ENCODE measurements at places on chromosomes 1 and 21.

GRCh38 chr1:235079443-235080296, 49.0 kb downstream of the TOMM20 start:
- H3K27me3 ChIP-seq, result no peaks in the 10 kb centered on the region
- no peak overlapping the region for H3K27ac ChIP-seq
- peaks cover 19% of the 10 kb centered on the region for H3K4me1 ChIP-seq

DNA sequence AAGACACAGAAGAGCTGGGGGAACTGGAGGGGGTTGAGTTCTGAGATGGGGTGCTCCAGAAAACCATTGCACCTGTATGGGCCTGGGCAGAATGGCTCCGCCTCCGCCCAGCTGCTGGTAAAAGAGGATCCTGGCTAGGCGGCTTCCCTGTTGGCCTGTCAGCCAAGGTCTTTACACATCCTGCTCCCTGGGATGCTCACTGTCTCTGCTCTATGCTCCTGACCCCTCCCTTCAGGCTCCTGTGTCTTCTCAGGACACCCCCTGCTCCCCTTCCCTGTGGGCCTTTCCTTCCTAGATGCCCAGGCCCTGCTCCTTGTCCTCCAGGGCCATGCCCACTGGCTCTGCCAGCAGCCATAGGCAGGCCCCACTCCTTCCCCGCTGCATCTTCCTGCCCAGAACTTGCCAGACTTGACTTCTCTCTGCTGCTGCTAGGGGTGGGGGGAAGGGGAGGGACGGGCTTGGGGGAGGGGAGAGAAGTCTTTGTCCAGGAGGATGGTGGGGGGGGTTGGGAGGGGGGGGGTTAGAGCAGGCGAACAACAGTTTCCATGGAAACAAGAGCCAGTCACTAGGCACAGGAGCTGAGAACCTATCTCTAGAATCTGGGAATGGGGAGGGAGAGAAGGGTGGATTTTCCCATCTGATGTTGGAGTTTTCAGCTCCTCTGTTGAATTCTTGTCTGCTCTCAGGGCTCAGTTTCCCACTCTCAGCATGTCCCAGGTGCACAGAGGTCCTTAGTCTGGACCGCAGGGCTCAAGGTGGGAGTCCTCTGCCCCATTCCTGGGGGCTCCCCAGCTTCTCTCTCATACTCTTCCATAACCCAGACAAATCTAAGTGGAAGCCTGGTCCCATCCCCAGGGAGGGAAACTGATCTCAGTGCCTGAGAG, 10.6 kb downstream of the CELSR2 start:
- H3K27me3 ChIP-seq, result no peaks in the 10 kb centered on the region
- no peak for DNase-seq
- no peak overlapping the region for H3K4me3 ChIP-seq
- H3K36me3 ChIP-seq, result no peaks in the 10 kb centered on the region
- no peak overlapping the region for H3K27ac ChIP-seq

DNA sequence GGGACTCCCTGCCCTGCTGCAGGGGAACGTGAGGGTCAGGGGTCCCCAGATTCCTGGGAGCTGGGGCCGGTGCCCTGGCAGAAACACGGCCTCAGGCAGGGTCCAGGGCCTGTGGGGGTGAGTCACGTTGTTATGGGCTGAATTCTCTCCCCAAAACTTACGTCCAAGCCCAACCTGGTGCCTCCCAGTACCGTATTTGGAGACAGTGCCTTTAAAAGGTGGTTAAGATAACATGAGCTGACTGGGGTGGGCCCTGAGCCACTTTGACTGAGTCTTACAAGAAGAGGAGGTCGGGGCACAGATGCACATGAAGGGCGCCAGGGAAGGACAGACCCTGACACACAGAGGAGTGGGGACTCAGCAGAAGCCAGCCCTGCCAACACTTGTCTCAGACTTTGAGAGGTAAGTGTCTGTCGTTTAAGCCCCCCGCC, 99.9 kb downstream of the WDR4 start:
- H3K36me3 ChIP-seq, result no peaks in the 10 kb centered on the region
- no peak for DNase-seq
- peaks cover 17% of the 10 kb centered on the region for H3K4me1 ChIP-seq
- no peaks in the 10 kb centered on the region for H3K27me3 ChIP-seq
- no peak overlapping the region for H3K27ac ChIP-seq

GRCh38 chr1:159510229-159510541, 25.6 kb downstream of the OR10J5 start:
- no peaks in the 10 kb centered on the region for H3K36me3 ChIP-seq
- DNase-seq, result no peak
- H3K4me3 ChIP-seq, result no peak overlapping the region
- no peaks in the 10 kb centered on the region for H3K4me1 ChIP-seq
- no peak overlapping the region for H3K27ac ChIP-seq

DNA sequence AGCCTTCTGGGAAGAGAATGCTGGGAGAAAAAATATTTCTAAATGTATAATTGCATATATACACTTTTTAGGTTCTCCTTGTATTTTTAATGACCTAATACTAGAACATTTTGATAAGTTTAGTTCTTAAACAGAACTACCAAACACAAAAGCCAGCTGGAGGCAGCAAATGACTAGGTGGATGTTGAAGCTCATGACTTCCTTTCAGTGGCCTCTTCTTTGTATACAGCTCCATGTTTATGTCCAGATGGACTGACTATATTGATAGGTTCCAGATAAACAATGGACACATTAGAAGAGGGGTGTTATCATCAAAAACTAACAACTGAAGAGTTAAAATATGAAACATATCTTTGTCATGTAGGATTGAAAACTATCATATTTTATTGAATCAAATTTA, 52.5 kb downstream of the LRRC8D start:
- H3K36me3 ChIP-seq, result peaks cover 6% of the 10 kb centered on the region
- H3K4me3 ChIP-seq, result no peak overlapping the region
- no peak for DNase-seq

DNA sequence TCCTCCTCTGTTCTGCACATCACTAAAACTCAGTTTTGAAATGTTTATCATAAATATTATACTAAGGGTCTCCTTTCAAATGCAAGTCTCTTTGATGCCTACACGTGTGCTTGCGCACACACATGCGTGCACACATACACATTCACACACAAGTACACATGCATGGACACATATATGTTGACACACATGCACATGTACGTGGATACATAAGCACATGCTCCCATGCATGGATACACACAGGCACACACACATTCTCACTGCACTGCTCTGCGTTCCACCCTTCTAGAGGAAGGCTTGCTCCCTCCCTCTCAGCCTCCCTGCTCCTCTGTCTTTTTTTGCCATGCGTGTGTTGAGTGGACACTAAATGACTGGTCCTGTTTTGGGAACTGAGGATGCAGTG, 162.7 kb downstream of the PCP4 start:
- H3K27me3 ChIP-seq, result no peaks in the 10 kb centered on the region
- H3K4me3 ChIP-seq, result no peak overlapping the region
- H3K27ac ChIP-seq, result no peak overlapping the region
- H3K36me3 ChIP-seq, result no peaks in the 10 kb centered on the region
- no peak for DNase-seq
- H3K4me1 ChIP-seq, result no peaks in the 10 kb centered on the region

- H3K27ac ChIP-seq, result no peak overlapping the region
- H3K4me1 ChIP-seq, result no peaks in the 10 kb centered on the region
- no peaks in the 10 kb centered on the region for H3K27me3 ChIP-seq
- no peak for DNase-seq
- H3K36me3 ChIP-seq, result no peaks in the 10 kb centered on the region
Measured at GRCh38 chr1:107116306-107116790, 24.5 kb upstream of the NTNG1 start.

DNA sequence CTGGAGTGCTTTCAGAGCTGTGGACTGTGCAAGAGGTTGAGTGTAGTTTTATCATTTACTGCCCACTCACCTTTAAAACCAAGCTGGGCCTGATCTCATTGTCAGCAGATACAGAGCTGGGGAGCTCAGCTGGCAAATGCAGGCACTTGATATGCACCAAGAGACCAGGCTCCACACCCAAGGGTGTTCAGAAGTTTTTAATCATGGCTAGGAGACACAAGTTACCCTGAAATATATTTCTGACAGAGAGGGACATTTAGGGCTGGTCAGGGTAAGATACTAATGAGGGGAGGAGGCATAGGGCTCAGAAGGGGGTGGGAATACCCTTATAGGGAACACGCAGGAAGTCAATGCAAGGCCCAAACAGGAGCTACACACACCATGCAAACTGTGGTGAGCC, 153.7 kb downstream of the ELAVL4 start:
- DNase-seq, result no peak
- no peaks in the 10 kb centered on the region for H3K27me3 ChIP-seq
- no peaks in the 10 kb centered on the region for H3K4me1 ChIP-seq

DNA sequence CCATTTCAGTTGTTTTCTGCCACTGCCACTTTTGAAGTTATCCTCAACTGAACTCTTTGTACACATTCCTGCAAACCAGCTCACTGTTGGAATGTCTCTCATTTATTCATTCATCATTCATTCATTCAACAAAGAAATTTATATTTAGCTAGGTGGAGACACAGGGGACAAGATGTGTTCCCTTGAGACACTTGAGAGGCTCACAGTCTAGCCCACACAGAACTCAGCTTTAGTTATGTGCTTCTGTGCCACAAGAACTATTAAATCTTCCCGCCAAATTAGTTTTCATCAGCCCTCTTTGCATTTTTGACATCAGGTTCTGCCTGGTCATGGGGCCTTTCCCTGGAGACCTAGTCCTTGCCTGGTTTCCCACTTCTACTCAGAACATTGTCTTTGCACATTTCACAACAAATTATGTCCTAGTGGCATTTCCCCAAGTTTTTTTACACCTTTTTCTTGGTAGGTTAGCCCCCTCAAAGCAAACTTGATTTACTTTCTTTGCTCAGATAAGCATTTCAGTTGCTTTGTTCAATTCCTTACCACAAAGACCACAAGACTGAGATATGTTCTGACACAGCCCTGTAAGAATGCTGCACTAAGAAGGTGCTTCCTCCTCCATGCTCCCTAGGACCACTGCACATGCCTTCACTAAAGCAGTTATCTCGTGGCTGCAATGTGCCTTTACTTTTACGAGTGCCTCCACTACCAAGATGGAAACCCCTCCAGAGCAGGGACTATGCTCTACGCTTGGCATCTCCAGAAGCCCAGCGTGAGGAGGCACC, 31.0 kb downstream of the ILDR2 start:
- H3K4me3 ChIP-seq, result no peak overlapping the region
- no peaks in the 10 kb centered on the region for H3K36me3 ChIP-seq
- H3K4me1 ChIP-seq, result no peaks in the 10 kb centered on the region
- H3K27me3 ChIP-seq, result peaks cover 3% of the 10 kb centered on the region
- DNase-seq, result no peak

GRCh38 chr1:248691567-248692155, 10.9 kb downstream of the OR14I1 start:
- H3K36me3 ChIP-seq, result no peaks in the 10 kb centered on the region
- H3K27me3 ChIP-seq, result no peaks in the 10 kb centered on the region
- no peaks in the 10 kb centered on the region for H3K4me1 ChIP-seq
- no peak overlapping the region for H3K27ac ChIP-seq
- no peak overlapping the region for H3K4me3 ChIP-seq

GRCh38 chr1:206783506-206783905, 11.2 kb upstream of the IL10 start:
- H3K27me3 ChIP-seq, result no peaks in the 10 kb centered on the region
- no peak for DNase-seq
- no peak overlapping the region for H3K27ac ChIP-seq
- H3K36me3 ChIP-seq, result no peaks in the 10 kb centered on the region

GRCh38 chr1:33818071-33818470, 45.8 kb upstream of the HMGB4 start:
- H3K36me3 ChIP-seq, result no peaks in the 10 kb centered on the region

GRCh38 chr21:18970941-18971340, 567.4 kb upstream of the TMPRSS15 start:
- DNase-seq, result no peak
- H3K4me1 ChIP-seq, result no peaks in the 10 kb centered on the region
- no peaks in the 10 kb centered on the region for H3K27me3 ChIP-seq
- H3K4me3 ChIP-seq, result no peak overlapping the region
- H3K27ac ChIP-seq, result no peak overlapping the region
- H3K36me3 ChIP-seq, result no peaks in the 10 kb centered on the region

GRCh38 chr1:51679435-51679834, 62.5 kb downstream of the OSBPL9 start:
- H3K36me3 ChIP-seq, result no peaks in the 10 kb centered on the region
- no peak for DNase-seq
- H3K4me1 ChIP-seq, result no peaks in the 10 kb centered on the region
- H3K27ac ChIP-seq, result no peak overlapping the region
- no peak overlapping the region for H3K4me3 ChIP-seq

DNA sequence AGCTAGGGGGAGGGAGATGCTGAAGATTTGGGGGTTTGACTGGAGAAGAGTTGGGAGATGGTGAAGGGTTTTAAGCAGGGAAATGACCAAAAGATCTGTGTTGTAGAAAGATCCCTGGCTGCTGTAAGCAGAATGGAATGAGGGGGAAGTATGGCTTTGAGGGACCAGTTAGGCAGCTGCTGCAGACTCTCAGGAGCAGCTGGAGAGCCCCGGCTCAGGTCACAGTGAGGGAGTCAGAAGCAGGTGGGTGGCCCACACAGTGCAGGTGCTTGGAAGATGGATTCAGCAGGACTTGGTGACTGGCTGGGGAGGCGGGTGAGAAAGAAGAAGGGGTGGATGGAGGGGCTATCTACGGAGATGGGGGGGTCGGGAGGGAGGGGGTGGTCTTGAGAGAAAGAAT, 35.7 kb downstream of the EDN2 start:
- H3K36me3 ChIP-seq, result no peaks in the 10 kb centered on the region
- no peak overlapping the region for H3K27ac ChIP-seq
- H3K4me3 ChIP-seq, result no peak overlapping the region
- no peak for DNase-seq
- H3K4me1 ChIP-seq, result no peaks in the 10 kb centered on the region

GRCh38 chr1:45348020-45348419, 7.8 kb upstream of the MUTYH start:
- H3K27ac ChIP-seq, result no peak overlapping the region
- DNase-seq, result no peak
- H3K4me3 ChIP-seq, result no peak overlapping the region
- H3K27me3 ChIP-seq, result no peaks in the 10 kb centered on the region

GRCh38 chr1:84401156-84401555, 2.9 kb downstream of the DNASE2B start:
- no peaks in the 10 kb centered on the region for H3K36me3 ChIP-seq
- no peaks in the 10 kb centered on the region for H3K27me3 ChIP-seq
- no peaks in the 10 kb centered on the region for H3K4me1 ChIP-seq
- no peak for DNase-seq
- no peak overlapping the region for H3K27ac ChIP-seq
- H3K4me3 ChIP-seq, result no peak overlapping the region

DNA sequence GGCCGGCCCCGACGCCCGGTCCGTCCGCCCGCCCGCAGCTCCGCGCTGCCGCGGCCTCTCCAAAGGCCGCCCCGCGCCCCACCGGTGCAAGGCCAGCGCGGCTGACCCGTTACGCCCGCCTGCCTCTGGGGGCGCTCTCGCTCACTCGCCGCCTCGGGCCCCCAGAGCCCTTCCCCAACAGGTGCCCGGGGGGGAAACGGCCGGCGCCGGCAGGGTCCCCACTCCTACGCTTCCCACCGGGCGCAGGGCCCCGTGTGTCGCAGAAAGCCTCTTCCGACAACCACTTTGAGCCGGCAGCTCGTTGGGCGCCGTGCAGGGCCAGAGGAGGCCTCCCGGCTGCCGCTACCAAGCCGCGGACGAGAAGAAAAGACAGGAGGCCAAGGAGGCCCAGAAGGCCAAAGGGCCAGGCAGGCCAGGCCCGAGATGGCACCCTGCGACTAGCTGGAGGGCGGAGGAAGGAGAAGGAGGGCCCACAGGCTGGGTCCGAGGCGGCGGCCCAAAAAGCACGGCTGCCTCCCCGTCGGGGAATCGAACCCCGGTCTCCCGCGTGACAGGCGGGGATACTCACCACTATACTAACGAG, 64.9 kb upstream of the FCGR2A start:
- H3K4me1 ChIP-seq, result peaks cover 5% of the 10 kb centered on the region
- H3K4me3 ChIP-seq, result peak overlapping the region; percentile 72
- DNase-seq, result peak; percentile 16
- H3K27me3 ChIP-seq, result peaks cover 14% of the 10 kb centered on the region
- H3K36me3 ChIP-seq, result no peaks in the 10 kb centered on the region

- no peak overlapping the region for H3K4me3 ChIP-seq
- no peaks in the 10 kb centered on the region for H3K4me1 ChIP-seq
- no peaks in the 10 kb centered on the region for H3K27me3 ChIP-seq
Measured at GRCh38 chr1:241939798-241940197, 17.8 kb upstream of the BECN2 start.
